ENCODE measurements at places on chromosomes 12 and 14.
A peak's percentile ranks its signal among the peaks of the same experiment; 100 is the strongest.

- no peak for DNase-seq
Observed at GRCh38 chr14:45716572-45716971, 463.6 kb upstream of the MIS18BP1 start.

- peak; percentile 42 for DNase-seq
Observed at GRCh38 chr12:47078733-47079467, 521 bp upstream of the PCED1B start.

DNA sequence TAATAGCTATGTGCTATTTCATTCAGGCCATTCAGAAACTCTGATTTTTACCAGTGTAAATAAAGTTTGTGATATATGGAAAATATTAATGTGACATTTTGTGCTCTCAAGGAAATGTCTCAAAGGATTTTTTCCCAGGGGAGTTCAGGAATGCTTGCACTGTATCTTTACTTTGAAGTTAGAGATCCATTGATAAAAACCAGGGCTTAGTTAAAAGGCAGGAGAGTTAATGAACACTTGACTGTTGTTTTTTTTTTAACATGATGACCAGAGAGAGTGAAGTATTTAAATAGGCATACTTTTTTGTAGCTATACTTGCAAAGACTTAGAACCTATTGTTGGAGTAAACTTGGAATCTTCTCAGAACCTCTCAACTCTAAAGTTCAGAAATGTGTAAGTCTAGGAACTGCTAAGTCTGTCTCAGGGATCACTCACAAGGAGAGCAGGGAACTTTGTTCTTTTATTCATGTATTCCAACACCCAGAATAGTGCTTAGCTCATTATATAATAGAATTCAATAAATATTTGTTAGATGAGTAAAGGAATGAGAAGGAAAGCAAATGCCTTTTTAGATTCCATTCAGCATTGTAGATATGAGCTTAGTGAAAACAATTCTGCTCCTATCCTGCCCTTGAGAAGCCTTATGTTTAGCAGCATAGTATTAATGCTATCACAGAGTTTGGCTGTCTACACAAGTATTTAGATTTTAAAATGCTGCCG, 117.5 kb downstream of the DAAM1 start:
- no peak for DNase-seq

GRCh38 chr12:117599849-117600248, 238.4 kb upstream of the NOS1 start:
- DNase-seq = no peak

DNA sequence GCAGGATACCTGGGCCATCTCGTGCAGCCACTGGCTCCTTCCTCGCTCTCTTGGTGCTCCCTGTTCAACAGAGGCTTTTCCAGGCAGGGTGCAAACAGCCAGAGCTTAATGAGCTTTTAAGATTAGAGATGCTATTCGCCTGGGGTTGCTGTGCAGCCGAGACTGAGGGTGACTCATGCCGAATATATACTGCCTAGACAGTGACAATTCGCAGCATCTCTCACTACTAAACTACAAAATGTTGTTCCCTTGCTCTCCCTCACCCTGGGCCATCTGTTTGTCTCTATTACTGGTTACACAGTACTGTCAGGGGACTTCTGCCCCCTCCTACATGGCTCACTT, 26.0 kb upstream of the TESC start:
- no peak for DNase-seq

GRCh38 chr12:115349711-115350110, 665.7 kb upstream of the TBX3 start:
- DNase-seq = no peak

DNA sequence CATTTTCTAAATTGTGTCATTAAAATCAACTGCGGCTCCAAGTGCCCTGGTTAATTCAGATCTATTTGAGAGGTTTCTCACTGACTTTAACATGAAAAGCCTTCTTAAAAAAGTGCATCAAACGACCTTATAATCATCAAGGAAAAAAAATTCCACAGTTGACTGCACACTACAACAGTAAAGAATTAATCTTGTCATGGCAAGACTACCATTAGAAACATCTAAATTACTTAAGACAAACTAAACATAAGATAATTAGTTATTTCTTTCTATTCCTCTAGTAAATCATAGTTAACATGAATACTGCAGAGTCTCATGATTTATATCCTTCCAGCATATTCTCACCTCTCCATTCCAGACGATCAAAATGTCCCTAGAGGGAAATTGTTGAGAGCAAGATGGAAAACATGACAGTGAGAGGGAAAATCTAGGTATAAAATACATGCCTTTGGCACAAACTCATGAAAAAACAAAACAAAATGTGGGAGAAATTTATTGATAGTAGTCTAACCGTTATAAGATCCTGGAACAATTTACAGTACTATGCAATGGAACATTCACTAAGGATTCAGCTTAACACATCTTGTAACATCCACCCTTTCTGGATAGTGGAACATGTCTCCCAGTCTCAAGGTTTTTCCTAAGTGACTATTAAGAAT, 112.5 kb downstream of the PRKD1 start:
- no peak for DNase-seq

GRCh38 chr12:25585662-25586061, 32.6 kb upstream of the LMNTD1 start:
- no peak for DNase-seq

GRCh38 chr12:45730348-45731189, 1.1 kb downstream of the ARID2 start:
- peak; percentile 57 for DNase-seq

- DNase-seq = no peak
Observed at GRCh38 chr14:33812181-33812580, 138.7 kb downstream of the EGLN3 start.

DNA sequence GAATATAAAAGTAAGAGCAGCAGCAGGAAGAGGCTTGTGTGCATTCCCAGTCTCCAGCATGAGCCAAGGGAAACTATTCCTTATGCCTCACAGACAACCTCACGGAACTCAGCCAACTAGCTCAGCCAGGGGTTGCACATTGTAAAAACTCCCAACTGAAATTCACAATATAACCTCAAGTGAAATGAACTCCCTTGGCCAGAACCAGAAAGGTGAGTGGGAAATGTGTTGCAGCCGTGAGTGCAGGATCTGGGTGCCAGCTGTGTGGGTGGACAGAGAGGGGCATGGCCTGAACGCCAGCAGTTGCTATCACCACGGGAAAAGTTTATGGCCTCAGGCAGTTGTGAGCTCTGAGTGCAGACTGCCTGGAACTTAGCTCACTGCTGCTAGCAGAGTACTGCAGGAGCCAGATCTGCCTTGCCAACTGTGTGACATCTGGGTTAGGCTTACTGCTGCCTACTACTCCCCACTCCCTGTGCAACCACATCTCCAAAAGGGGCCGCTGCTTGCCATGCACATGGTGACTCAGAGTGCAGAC, 2.3 kb upstream of the CLEC1A start:
- no peak for DNase-seq

DNA sequence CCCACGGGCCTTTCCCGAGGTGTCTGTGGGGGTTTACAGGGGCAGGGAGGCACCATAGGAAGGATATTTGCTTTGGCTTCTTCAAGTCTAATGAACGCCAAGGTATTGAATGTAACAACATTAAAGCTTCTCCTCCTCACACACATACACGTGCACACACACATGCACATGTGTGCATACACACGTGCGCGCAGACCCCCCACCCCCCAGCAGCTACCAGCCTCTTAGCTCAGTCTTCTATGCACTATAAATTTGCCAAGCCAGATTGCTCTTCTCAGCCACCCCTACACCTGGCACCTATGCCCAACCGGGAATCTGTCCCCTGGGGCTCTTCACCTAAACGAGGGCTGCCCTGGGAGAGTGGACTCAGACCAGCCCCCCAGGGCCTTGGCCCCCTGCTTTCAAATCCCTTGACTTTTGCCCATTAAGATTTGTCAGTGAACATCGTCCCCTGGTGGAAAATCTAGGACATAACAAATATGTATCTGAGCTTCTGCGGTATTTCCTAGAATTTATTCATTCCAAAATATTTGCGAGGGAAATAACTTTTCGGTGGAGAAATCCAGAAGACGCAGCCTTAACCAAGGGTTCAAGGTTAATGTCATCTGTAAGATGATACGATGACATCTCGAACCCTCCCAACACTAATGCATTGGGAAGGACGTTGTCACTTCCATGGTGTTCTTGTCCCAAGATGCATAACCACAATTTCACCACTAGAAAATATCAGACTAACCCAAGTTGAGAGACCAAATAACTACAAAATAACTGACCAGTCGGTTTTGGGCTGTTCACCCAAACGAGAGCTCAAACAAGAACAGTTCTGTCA, 330.4 kb downstream of the MED13L start:
- no peak for DNase-seq

- DNase-seq = no peak
Observed at GRCh38 chr12:105798256-105798845, 340.4 kb downstream of the NUAK1 start.

DNA sequence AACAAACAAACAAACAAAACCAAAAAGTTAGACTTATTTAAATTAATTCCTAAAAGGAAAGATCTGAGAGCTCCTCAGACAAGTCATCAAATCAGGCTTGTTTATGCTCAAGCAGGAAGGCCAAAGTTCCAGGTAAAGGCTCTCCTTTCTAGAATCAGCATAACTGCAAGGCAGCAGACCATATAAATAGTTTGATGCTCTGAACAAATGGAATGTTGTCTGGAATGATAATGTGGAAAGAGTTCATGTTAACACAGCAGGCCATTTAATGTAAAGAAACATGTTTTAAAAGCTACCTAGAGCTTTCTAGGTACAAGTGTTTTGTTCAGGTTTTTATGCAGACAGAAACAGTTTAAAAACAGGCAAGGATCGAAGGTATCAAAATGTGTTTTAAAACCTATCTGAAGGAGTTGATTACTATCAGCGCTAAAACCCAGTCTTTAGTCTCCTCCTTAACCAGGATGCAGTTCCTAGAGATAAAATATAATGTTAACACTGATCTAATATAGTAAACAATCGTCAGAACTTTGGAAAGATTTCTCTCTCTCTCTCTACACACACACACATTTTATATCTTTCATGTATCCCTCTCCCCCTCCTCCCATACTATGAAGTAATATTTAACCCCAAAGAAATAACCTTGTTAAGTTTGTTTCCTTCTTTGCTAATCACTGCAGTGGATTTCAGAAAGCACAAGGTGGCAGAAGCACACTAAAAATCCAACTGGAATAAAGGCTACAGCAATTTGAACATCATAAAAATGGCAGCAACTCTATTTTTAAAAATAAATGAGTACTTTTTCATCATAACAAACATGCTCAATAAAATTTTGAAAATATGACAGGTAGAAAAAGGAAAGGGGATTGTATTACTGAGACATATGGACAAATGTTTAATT, 135.5 kb downstream of the PAWR start:
- no peak for DNase-seq

DNA sequence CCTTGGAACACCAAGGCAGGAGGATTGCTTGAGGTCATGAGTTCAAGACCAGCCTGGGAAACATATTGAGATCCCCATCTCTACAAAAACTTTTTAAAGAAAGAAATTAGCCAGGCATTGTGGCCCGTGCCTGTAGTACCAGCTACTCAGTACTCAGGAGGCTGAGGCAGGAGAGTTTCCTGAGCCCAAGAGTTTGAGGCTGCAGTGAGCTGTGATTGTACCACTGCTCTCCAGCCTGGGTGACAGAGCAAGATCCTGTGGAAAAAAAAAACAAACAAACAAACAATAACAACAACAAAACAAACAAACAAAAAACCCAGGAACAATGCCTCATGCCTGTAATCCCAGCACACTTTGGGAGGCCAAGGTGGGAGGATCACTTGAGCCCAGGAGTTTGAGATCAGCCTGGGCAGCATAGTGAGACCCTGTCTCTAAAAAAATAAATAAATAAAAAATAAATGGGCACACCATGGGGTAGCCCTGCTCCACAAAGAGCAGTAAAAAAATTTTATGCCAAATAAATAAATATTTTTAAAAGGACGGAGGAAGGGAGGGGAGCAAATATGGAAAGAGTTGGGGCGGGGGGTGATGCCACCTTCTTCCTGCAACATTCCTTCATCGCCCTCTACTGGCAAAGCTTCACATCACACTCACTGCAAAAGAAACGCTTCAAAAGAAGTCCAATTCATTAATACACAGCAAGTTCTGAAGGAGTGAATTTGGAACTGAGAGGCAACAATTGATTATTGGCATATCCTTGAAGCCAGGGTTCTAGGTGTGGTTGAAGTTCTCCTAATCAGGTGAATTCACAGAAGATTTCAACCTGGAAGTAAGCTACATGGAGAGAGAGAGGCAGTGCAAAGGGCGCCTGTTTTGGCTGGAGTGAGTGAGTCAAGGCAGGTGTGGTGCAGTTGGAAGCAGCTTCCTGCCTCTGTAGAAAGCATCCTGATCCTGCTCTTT, 8.8 kb upstream of the GNPTAB start:
- DNase-seq = peak; percentile 66

DNA sequence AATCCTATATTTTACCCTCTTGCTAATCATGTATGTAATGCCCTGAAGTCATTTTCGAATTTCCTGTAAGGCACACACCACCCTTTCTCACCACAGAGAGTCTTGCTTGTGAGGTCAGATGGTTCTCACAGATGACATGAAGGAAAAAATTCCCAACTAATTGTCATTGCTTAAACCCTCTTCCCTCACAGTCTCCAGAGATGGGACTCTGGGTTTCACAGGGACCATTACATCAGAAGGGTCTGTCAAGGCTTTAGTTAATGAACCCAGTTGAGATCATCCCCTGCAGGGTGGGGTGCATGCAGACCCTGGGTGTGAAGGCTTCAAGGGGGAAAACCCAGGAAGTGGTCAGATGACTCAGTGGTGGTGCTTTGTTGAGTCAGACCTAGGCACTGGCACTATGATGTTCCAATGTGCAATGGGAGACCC, 229.6 kb downstream of the BCAT1 start:
- DNase-seq = peak; percentile 47

GRCh38 chr12:102527171-102527720, 46.9 kb upstream of the IGF1 start:
- DNase-seq = no peak

GRCh38 chr12:48629541-48629940, 52.5 kb downstream of the KANSL2 start:
- DNase-seq = no peak

GRCh38 chr12:124254126-124254525, 40.8 kb upstream of the RFLNA start:
- no peak for DNase-seq

GRCh38 chr14:22303589-22304195, 285.3 kb downstream of the DAD1 start:
- DNase-seq = no peak

DNA sequence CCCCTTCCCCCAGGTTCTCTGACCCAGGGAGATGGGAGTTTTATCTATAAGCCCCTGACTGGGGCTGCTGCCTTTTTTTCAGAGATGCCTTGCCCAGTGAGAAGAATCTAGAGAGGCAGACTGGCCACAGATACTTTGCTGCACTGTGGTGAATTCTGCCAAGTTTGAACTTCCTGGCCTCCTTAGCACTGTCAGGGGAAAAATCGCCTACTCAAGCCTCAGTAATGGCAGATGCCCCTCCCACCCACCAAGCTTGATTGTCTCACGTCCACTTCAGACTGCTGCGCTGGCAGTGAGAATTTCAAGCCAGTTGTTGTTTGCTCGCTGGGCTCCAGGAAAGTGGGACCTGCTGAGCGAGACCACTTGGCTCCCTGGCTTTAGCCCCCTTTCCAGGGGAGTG, 31.7 kb downstream of the KLRK1 start:
- no peak for DNase-seq
